ENCODE measurements at places on chromosomes 12 and 14. TPM values are rescaled to one million over a fixed set of nuclear protein-coding genes. Genes with fewer than 3 reads are reported as not detected.

The IGF1 gene
- 84.8 TPM for total RNA-seq

The SPATA7 gene
- 12.3 TPM for total RNA-seq

The KCNC2 gene
- not detected for total RNA-seq

- H3K4me1 ChIP-seq, result peaks cover 13% of the 10 kb centered on the region
- no peaks in the 10 kb centered on the region for H3K27me3 ChIP-seq
- no peak overlapping the region for H3K4me3 ChIP-seq
- H3K27ac ChIP-seq, result no peak overlapping the region
- DNase-seq, result no peak
These were observed 56.9 kb downstream of the IGF1 start for GRCh38 chr12:102423462-102423861.

GRCh38 chr12:109495012-109495411 is 17.6 kb downstream of the UBE3B start:
- DNase-seq, result no peak
- H3K27me3 ChIP-seq, result no peaks in the 10 kb centered on the region
- H3K27ac ChIP-seq, result no peak overlapping the region
- H3K4me1 ChIP-seq, result no peaks in the 10 kb centered on the region

DNA sequence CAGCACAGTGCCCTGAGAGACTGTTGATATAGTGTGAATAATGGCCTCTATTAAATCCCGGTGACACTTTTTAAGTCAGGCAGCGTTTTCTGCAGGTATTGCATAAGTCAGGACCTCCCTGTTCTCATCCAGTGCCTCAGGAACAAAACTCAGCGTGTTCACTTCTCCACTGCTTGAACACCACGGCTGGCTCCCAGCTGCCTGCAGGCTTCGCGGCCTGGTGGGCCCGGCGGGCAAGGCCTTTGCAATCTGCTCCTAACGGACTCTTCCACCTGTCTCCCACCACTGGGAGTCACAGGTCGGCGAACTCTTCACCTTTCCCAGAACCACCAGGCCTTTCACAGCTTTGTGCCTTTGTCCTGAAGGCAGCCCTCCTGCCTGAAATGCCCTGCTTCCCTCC is 18.7 kb downstream of the RFX4 start:
- no peak overlapping the region for H3K4me3 ChIP-seq
- no peaks in the 10 kb centered on the region for H3K36me3 ChIP-seq
- DNase-seq, result no peak
- peaks cover 1% of the 10 kb centered on the region for H3K4me1 ChIP-seq
- H3K27ac ChIP-seq, result no peak overlapping the region

GRCh38 chr12:81668475-81668874 is 90.7 kb downstream of the PPFIA2 start:
- no peaks in the 10 kb centered on the region for H3K27me3 ChIP-seq
- no peaks in the 10 kb centered on the region for H3K4me1 ChIP-seq
- no peaks in the 10 kb centered on the region for H3K36me3 ChIP-seq
- no peak overlapping the region for H3K4me3 ChIP-seq
- DNase-seq, result no peak

- H3K27me3 ChIP-seq, result no peaks in the 10 kb centered on the region
- H3K4me1 ChIP-seq, result no peaks in the 10 kb centered on the region
- DNase-seq, result no peak
- peaks cover 9% of the 10 kb centered on the region for H3K36me3 ChIP-seq
- no peak overlapping the region for H3K4me3 ChIP-seq
These were observed 17.8 kb downstream of the CCDC92 start for GRCh38 chr12:123954647-123955350.

DNA sequence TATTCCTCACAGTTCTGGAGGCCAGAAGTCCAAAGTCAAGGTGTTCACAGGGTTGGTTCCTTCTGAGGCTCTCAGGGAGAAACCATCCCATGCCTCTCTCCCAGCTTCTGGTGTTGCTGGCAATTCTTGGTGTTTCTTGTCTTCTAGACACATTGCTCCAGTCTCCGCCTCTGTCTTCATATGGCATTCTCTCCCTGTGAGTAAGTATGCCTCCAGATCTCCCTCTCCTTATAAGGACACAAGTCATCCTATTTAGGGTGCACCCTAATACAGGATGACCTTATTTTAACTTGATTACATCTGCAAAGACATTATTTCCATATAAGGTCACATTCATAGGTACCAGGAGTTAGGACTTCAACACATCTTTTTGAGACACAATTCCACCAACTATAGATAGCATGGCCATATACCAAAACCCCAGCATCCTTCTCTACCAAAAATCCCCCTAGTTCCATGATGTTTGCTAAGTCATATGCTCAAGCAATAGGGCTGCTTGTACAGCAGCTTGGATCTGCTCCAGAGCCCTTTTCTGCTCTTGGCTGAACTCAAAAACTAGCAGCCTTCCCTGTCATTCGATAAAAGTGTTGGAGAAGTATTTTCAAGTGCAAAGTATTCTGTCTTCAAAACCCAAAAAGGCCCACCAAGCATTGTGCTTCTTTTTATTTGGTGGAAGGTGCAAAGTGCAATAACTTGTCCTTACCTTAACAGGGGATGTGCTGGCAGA is 79.2 kb upstream of the CMKLR1 start:
- no peak overlapping the region for H3K27ac ChIP-seq
- no peaks in the 10 kb centered on the region for H3K27me3 ChIP-seq
- H3K4me3 ChIP-seq, result no peak overlapping the region
- no peak for DNase-seq
- no peaks in the 10 kb centered on the region for H3K36me3 ChIP-seq

DNA sequence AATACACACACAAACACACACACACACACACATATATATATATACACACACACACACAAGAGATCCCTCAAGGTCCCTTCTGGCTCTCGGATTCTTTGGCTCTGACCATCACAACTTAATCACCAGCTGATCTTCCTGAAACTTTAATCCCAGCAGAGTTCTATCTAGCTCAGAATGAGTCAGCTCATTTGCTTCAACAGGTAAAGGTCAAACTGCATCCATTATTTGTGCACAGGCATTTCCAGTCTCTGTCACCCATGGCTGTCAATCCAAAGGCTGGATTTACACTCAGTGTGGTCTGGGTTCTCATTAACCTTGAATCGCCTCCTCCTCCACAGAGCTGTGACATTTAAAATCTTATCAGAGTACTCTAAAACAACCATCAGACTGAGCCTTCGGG is 113.3 kb upstream of the TMPO start:
- no peak overlapping the region for H3K4me3 ChIP-seq
- H3K4me1 ChIP-seq, result no peaks in the 10 kb centered on the region
- no peaks in the 10 kb centered on the region for H3K27me3 ChIP-seq

GRCh38 chr12:124293286-124294003 is 1.4 kb upstream of the RFLNA start:
- no peaks in the 10 kb centered on the region for H3K27me3 ChIP-seq
- no peak overlapping the region for H3K27ac ChIP-seq
- H3K36me3 ChIP-seq, result no peaks in the 10 kb centered on the region
- H3K4me1 ChIP-seq, result no peaks in the 10 kb centered on the region
- no peak overlapping the region for H3K4me3 ChIP-seq
- no peak for DNase-seq

GRCh38 chr12:82687021-82688011 is 610 bp downstream of the TMTC2 start:
- H3K27ac ChIP-seq, result peak overlapping the region; percentile 98
- H3K4me3 ChIP-seq, result peak overlapping the region; percentile 94
- no peak for DNase-seq
- no peaks in the 10 kb centered on the region for H3K27me3 ChIP-seq

DNA sequence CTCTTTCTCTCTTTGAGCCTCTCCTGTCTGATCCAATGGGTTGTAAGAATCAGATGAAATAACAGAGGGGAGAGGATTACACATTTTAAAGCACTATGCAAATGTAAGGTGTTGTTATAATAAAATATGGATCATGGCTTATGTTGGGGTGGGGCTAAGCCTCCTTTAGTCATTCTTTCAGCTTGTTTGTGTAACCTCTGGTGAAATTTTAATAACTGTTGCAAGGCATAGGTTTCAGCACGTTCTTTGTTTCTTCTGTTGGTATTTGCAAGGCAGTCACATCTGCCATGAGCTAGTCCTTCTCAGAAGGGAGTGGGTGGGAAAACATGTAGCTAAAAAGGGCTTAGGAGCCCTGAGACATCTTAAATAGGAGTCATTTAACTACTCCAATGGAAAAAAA is 74.8 kb upstream of the FRMD6 start:
- DNase-seq, result no peak
- no peak overlapping the region for H3K27ac ChIP-seq
- H3K27me3 ChIP-seq, result no peaks in the 10 kb centered on the region

GRCh38 chr14:100116134-100116533 is 43.3 kb downstream of the DEGS2 start:
- no peak overlapping the region for H3K27ac ChIP-seq
- H3K4me3 ChIP-seq, result no peak overlapping the region
- no peaks in the 10 kb centered on the region for H3K27me3 ChIP-seq

- no peaks in the 10 kb centered on the region for H3K36me3 ChIP-seq
- no peaks in the 10 kb centered on the region for H3K27me3 ChIP-seq
- no peak for DNase-seq
- peaks cover 4% of the 10 kb centered on the region for H3K4me1 ChIP-seq
These were observed 39.7 kb upstream of the SMUG1 start for GRCh38 chr12:54228471-54228870.

- H3K4me1 ChIP-seq, result peaks cover 24% of the 10 kb centered on the region
- H3K27me3 ChIP-seq, result no peaks in the 10 kb centered on the region
- no peak overlapping the region for H3K4me3 ChIP-seq
- H3K36me3 ChIP-seq, result no peaks in the 10 kb centered on the region
- no peak overlapping the region for H3K27ac ChIP-seq
These were observed 75.6 kb downstream of the GALNT4 start for GRCh38 chr12:89448951-89449371.
